Hindlimb muscle (tissue), 1 donor: ENCODE measurements at places on chromosomes 13 and 19. TPM values are rescaled to one million over a fixed set of nuclear protein-coding genes. Genes with fewer than 3 reads are reported as not detected.

The LYPD3 gene
- 2.4 TPM for polyA plus RNA-seq

The DCAF15 gene
- polyA plus RNA-seq = 21.5 TPM

DNA sequence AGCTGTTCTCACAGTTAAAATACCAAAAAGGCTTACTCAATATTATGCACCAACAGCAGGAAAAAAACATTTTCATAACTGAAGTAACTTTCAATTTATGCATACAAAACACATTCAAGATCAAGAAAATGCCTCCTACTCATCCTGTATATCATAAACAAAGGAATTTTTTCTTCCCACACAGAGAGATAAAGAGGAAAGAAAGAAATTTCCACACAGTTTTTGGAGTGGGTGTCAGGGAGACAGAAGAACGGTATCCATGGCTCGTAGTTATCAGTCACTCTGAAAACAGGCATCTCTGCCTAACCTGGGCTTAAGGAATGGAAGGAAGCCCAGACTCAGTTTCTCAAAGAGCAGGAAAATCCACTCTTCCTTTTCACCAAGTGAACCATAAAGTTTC lies 92.4 kb upstream of the SIAH3 start:
- no peak for DNase-seq

DNA sequence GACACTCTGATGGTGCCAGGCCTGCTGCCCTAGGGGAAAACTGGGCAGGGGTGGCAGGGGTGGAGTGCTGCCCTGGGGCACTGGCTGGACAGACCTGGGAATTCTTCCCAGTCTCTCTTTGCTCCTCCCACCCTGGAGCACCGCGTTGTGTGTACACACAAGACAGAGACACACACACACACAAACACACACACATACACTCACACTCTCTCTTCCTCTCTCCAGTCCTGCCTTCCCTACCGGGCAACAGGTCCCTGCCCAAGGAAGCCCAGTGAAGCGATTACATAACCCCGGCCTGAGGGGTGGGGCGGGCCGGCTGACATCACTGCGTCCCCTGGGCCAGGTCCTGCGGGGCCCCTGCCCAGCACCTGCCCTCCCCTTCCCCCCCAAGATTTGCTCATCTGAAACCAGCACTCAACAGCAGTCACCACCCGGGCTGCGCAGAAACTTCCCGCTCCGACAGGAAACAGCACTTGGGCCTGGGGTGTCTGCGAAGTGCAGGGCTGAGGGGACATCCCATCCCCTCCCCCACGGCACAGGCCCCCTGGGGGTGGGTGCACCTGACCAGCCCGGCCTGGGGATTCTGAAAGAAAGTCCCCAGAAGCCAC lies 1.2 kb downstream of the MKNK2 start:
- peak; percentile 73 for DNase-seq

DNA sequence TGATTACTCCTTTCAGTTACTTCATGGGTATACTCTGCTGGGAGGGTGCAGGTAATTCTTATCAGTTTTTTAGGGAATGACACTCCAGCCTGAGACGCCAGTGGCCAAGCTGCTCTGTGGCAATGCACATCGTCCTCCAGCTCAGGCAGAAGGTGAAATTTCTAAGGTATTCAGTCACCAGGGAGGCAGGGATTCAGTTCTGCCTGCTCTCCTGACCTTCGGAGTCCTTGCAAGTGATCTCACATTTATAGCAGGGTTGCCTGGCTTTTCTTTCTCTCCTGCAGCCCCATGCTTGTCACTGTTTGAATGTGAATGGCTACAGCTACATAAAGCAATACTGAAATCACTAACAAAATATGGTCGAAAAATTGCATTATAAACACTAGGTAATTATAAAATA lies 1447.5 kb downstream of the EFNB2 start:
- no peak for DNase-seq

DNA sequence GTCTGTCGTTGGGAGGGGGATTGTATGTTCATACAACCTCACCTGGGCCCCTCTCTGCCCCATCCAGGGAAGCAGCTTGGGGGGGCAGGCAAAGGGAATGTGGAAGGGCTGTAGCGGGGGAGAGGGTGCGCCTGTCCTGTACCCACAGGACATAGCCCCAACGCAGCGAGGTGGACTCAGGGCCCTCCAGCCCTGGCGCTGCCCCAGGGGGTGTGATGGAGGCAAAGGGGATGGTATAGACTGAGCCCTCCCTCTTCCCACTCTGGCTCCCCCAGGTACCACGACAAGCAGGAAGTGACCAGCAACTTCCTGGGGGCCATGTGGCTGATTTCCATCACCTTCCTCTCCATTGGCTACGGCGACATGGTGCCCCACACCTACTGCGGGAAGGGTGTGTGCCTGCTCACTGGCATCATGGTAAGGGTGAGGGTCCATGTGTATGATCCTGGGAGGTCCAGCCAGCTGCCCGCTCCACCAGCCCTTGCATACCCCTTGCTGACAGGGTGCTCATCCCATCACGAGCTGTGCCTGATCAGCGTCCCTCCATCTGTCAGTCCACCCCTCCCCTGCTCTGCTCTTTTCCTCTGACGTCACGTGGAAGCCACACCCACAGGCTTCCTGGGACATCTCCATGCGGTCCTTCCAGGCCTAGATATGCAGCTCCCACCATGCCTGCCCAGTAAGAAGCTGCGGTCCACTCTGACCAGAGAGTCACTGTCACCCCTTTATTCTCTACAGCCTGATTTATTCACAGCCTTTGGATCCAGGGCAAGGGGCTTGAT lies 18.3 kb downstream of the KCNN1 start:
- no peak for DNase-seq

GRCh38 chr19:38993271-38993670 lies 17.7 kb upstream of the FBXO17 start:
- DNase-seq = no peak
